ENCODE measurements at places on chromosomes 5 and 9.

DNA sequence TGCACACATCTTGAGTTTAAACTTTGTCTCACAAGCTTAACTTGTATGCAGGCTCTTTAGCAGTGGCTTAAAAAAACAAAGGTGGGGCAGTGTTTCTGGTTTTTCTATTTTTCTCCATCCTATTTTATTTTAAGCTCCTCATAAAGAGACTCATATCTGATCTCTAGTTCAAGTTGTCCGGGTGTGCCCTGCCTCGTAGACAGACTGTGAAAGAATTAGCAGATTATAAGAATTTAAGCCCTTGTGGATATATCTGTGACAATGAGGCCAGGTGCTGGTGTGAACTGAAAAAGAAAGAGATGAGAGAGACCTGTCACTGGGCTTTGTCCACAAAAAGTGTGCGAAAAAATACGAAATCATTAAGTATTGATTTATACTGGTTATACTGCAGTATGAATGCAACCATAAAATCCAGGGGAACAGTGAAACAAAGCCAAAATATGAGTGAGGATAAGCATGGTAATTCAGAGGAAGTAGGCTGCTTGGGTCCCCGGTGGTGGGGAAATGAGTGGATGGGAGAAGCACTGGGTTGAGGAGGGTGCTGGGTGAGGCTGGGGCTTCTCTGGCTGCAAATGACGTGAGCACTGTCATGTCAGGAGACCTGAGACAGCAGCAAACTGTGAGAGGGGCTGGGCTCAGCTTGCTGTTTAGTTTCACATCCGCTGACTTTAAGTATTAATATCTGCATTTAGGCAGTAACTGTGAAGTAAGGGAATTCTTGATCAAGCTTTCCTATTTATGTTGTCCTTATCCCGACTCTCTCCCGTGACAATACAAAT lies 179.7 kb upstream of the ANKRD55 start:
- no peak for DNase-seq

GRCh38 chr5:58235299-58235698 lies 224.6 kb downstream of the PLK2 start:
- no peak for DNase-seq

GRCh38 chr5:5295351-5295750 lies 127.1 kb upstream of the ICE1 start:
- no peak for DNase-seq

DNA sequence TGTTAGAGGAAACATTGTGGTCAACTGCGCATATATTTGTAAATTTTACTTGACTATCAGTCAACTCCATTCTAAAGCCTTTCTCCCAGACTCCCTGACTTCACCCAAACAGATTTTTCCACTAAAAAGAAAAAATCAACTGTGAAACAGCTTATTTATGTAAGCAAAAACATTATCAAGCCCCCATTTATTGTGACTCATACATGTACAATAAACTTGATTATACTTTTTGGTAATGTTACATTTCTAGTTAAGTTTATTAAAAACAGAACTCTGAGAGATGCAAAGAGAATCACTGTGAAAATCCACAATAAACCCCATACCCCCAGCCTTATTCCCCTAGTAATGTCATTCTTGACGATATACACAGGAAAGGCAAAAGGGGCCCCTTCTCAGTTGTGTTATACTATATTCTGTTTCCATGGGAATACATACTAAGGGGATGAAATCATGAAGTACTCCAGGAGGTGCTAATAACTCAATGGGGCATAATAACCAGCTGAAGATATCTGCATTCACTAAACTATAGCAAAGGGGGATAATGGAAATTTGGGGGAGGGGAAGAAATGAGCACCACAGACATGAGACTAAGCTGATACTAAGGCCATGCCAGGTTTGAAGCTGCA lies 616.0 kb downstream of the ACTL7B start:
- no peak for DNase-seq

- no peak for DNase-seq
Observed at GRCh38 chr9:107547303-107547702, 57.7 kb upstream of the KLF4 start.

- DNase-seq = no peak
Observed at GRCh38 chr5:175711472-175712312, 53.8 kb downstream of the HRH2 start.

- no peak for DNase-seq
Observed at GRCh38 chr5:98638701-98639100, 134.8 kb upstream of the RGMB start.
